C1 segment of cervical spinal cord (tissue), 14 donors: ENCODE measurements at places on chromosomes 13 and 19.

DNA sequence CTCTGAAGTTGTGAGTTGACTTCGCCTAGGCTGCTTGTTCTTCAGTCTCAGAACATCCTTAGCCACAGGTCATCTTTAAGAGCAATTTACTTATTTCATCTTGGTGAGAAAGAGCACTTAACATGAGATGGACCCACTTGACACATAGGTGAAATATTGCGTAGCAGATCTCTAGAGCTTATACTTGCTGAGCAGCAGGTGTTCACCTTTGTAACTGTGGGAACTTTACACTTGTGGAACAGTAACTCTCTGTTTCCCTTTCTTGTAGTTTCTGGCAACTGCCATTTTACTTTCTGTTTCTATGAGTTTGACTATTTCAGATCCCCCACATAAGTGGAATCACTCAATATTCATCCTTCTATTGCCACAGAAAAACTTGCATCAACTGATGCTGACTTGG, 95.7 kb downstream of the SLC10A2 start:
- no peak for DNase-seq

- DNase-seq = no peak
These were observed 486.8 kb downstream of the FOXO1 start for GRCh38 chr13:40179445-40180281.

DNA sequence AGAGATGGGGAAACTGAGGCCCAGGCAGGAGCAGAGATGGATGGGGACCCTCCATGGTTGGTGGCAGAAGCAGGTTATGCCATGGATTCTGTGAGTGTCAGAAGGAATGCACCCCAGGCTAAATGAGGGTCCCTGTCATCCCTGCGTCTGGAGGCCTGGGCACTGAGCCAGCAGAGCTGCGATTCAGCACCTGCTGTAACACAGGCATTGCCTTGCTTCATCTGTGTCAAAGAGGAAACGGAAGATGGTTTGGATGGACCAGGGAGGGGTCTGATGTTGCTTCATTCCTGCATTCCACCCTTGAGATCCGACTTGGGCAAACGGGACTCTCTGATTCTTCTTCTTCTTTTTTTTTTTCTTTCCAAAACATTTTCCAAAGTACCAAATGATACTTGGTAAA, 1.2 kb downstream of the C5AR1 start:
- no peak for DNase-seq

- DNase-seq = no peak
These were observed 16.9 kb downstream of the TMPRSS9 start for GRCh38 chr19:2376784-2377519.

DNA sequence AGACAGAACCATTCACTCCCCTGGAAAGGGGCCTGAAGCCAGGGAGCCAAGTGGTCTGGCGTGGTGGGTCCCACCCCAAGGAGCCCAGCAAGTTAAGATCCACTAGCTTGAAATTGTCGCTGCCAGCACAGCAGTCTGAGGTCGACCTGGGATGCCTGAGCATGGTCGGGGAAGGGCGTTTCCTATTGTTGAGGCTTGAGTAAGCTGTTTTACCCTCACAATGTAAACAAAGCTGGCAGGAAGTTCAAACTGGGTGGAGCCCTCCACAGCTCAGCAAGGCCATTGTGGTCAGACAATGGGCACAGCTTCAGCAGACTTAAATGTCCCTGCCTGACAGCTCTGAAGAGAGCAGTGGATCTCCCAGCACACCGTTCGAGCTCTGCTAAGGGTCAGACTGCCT, 195.6 kb upstream of the DACH1 start:
- DNase-seq = no peak

- no peak for DNase-seq
These were observed 79.5 kb upstream of the MYO16 start for GRCh38 chr13:108549934-108550333.

- no peak for DNase-seq
These were observed 17.4 kb downstream of the OR7A17 start for GRCh38 chr19:14868497-14868896.

GRCh38 chr19:5070930-5071329, 102.0 kb downstream of the KDM4B start:
- DNase-seq = no peak

DNA sequence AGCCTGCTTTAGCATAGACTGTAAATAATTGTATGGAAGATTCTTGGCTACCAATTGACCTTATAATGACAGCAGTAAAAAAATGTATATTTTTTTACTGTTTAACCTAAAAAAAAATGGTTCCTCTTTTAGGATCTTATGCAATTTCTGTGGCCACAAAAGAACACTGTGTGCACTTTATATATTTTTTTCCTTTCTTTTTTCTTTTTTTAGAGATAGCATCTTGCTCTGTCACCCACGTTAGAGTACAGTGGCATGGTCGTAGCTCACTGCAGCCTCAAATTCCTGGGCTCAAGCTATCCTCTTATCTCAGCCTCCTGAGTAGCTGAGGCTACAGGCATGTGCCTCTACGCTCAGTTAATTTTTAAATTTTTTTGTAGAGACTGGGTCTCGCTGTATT, 6.1 kb downstream of the FLT3 start:
- DNase-seq = no peak

GRCh38 chr13:90445179-90445578, 902.3 kb upstream of the MIR17HG start:
- DNase-seq = no peak

DNA sequence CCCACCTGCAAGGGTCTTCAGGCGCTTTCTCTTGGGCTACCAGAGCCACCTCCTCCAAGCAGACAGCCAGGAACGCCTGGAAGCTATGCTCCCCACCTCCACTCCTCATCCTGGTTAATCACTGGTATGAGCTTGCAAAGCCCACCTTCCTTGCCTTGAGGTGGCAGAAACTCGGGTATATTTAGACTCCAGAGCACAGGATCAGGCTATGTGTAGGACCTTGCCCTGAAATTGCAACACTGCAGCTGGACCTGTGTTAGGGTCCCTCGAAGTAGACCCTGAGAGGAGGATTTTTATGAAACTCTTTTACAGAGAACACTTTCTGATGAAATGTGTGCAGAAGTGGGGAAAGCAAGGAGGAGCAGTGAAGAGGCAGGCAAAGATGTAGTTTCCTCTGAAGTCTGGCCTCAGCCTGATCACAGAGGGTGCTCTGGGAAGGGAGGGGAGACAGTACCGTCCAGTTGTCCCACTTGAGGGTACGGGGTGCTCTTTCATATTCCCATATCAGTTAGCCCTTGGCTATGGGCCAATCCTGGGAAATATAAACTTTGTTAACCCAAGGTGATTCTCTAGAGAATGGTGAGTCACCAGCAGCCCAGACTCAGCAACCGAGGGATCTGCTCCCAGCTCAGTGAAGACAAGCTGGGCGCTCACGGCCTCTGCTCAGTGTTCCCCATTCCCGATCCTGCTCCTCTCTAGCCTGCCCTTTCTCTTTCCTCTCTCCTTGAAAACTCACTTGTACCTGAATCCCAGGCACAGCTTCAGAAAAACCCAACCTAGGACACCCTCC, 157.9 kb downstream of the UQCRFS1 start:
- no peak for DNase-seq

DNA sequence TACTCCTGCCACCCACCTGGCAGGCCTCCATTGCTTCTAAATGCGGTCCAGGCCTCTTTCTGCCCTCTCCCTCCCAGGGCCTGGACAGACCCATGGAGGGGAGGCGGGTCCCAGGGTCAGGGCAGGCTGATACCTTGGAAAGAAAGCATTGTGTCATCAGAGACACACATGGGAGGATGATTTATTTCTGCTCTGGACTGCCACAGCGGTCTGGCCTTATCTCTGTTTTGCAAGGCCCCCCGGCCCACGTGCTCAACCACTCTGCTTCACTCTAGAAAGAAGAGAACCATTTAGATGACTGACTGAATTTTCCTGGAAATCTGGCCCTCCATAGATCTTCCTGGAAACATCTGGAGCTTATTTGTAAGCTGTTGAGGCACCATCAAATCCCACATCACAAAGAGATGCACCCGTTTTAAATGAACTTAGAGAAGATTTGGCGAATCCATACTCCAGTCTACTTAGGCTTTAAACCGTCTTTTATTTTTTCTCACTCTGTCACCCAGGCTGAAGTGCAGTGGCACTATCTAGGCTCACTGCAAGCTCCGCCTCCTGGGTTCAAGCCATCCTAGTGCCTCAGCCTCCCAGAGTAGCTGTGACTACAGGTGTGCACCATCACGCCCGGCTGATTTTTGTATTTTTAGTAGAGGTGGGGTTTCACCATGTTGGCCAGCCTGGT, 48.3 kb upstream of the URI1 start:
- DNase-seq = no peak

GRCh38 chr19:30563691-30564090, 191.5 kb downstream of the ZNF536 start:
- no peak for DNase-seq

GRCh38 chr13:51523082-51523518, 61.2 kb upstream of the WDFY2 start:
- no peak for DNase-seq

DNA sequence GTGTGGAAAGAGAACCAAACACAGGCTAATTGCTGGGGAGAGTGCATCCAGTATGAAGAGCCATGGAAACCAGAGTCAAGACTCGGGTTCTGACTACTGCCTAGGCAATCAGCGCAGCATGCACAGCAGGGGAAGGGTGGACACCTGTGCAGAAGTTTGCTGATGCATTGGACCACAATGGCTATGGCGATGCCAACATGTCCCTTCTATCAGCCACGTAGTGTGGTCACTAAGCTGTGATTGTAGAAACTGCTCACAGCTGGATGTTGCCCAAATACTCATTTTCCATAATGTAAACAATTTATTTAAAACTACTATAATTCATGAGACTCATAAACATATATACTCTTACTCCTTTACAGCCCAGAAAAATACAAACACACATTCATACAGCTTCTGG, 1718.2 kb downstream of the EFNB2 start:
- no peak for DNase-seq

DNA sequence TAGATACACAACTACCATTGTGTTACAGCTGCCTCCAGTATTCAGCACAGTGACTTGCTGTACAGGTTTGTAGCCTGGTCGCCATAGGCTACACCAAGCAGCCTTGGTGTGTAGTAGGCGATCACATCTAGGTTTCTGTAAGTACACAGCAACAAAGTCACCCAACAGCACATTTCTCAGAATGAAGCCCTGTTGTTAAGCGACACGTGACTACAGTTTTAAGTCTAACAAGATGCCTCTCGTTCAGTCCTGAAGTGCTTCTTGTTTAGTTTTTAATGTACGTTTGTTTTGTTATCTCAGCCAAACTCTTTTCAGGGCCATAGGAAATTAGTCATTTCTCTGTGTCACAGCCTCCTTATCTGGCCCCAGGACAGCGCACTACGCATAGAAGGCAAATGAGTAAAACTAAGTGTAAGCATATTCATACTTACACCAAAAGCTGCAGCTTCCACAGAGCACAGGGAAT, 50.0 kb upstream of the GPR183 start:
- no peak for DNase-seq

- DNase-seq = no peak
These were observed 54.0 kb upstream of the GTF3A start for GRCh38 chr13:27370305-27370872.

DNA sequence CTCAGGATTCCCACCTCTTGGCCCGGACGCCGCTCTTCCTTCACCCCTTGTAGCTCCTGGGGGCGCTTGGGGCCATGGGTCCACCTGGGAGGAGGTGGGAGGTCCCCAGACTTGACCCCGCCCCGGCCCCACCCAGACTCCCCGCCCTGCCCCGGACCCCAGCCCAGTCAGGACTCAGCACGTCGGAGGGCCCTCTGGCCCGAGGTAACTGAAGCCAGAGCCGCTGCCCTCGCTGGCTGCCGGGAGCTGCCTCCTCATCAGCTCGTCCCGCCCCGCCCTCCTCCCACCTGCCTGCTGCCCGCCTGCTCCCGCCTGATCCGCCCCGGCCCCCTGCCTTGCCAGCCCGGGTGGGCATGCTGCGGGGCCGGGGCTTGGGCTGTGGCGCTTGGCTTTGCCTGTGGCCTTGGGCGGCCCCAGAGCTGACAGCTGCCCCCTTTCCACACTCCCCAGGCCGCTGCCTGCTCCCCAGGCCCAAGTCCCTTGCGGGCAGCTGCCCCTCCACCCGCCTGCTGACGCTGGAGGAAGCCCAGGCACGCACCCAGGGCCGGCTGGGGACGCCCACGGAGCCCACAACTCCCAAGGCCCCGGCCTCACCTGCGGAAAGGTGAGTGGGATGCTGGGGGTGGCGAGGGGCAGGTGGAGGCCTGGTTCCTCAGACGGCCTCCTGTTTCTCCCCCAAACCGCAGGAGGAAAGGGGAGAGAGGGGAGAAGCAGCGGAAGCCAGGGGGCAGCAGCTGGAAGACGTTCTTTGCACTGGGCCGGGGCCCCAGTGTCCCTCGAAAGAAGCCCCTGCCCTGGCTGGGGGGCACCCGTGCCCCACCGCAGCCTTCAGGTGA, 9.4 kb downstream of the ARHGAP33 start:
- DNase-seq = no peak

GRCh38 chr13:44084146-44084545, 204.4 kb downstream of the LACC1 start:
- DNase-seq = no peak

DNA sequence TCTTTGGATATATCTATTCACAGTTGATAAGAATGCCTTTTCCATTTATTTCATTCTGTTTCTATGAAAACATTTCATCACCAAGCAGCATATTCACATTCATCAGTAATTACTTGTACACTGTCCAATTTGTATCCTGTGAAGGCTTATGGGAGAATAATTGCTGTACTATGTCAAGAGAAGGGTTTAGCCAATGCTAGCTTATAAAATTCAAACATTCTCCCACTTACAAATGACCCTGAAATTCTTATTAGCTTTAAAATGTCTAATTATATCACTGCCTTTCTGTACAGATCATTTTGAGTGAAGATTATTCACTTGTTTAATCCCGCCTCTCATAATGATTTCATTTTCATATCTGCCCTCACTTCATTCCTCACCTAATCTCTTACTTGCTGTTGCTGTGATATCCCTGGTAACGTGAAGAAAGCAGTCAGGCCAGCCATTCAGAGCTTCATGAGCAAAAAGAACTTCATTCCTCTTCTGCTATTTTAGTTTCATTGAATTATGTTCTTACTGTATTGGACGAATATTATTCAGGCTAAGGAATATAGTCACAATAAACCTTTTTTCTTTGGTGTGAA, 778.7 kb downstream of the OLFM4 start:
- DNase-seq = no peak

DNA sequence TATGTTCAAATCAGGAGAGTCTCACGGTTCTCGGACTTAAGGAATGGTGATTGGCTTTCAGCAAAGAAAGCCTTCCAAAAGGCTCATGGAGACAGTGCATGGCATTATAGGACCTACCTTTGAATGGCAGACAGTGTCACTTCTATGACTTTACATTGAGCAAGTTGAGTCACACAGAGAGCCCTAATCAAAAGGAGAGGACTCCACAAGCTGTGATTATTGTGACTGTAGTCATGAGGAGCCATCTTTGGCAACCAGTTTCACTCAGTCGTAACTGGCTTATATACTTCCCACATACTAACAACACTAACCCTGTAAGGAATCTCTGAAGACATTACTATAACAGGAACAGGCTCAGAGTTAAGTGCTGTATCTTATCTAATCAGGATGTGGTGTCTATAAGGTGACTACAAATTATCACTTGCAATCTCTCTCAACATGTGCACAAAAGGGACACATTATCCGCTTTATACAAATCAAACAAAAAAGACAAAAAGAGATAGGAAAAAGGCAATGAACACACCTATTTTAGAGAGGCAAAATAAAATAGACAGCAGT, 6.1 kb downstream of the LGALS14 start:
- no peak for DNase-seq

- DNase-seq = no peak
These were observed 42.9 kb upstream of the ZNF429 start for GRCh38 chr19:21462540-21462939.
